PC-3 (cell line): ENCODE measurements at places on chromosomes 5 and 9. TPM values are rescaled to one million over a fixed set of nuclear protein-coding genes. Genes with fewer than 3 reads are reported as not detected.

GRCh38 chr9:38182321-38182720 lies 113.3 kb upstream of the SHB start:
- H3K27ac ChIP-seq, result no peak overlapping the region
- H3K4me1 ChIP-seq, result peaks cover 33% of the 10 kb centered on the region
- H3K27me3 ChIP-seq, result no peaks in the 10 kb centered on the region
- no peak for DNase-seq

The SLC36A3 gene
- total RNA-seq, result not detected in 2 replicates

DNA sequence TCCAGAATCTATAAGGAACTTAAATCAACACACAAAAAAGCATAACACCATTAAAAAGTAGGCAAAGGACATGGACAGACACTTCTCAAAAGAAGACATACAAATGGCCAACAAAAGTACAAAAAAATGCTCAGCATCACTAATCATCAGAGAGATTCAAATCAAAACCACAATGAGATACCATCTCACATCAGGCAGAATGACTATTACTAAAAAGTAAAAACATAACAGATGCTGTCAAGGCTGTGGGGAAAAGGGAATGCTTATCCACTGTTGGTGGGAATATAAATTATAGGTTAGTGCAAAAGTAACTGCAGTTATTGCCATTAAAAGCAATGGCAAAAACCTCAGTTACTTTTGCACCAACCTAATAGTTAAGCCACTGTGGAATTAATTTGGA lies 32.2 kb upstream of the SPATA31D4 start:
- H3K4me3 ChIP-seq, result no peak overlapping the region
- no peak overlapping the region for H3K27ac ChIP-seq
- no peak for DNase-seq
- H3K27me3 ChIP-seq, result no peaks in the 10 kb centered on the region
- H3K4me1 ChIP-seq, result peaks cover 9% of the 10 kb centered on the region

- no peaks in the 10 kb centered on the region for H3K4me1 ChIP-seq
- H3K27ac ChIP-seq, result no peak overlapping the region
- H3K4me3 ChIP-seq, result no peak overlapping the region
- DNase-seq, result no peak
- H3K27me3 ChIP-seq, result no peaks in the 10 kb centered on the region
- H3K36me3 ChIP-seq, result no peaks in the 10 kb centered on the region
Measured at GRCh38 chr5:148816782-148817181, 9.6 kb upstream of the ADRB2 start.

The IL31RA gene
- 1.6 and 3.0 TPM in 2 replicates for total RNA-seq

The ADAMTS19 gene
- total RNA-seq, result not detected in 2 replicates
